ENCODE measurements at places on chromosomes 2 and 18.
A peak's percentile ranks its signal among the peaks of the same experiment; 100 is the strongest.

DNA sequence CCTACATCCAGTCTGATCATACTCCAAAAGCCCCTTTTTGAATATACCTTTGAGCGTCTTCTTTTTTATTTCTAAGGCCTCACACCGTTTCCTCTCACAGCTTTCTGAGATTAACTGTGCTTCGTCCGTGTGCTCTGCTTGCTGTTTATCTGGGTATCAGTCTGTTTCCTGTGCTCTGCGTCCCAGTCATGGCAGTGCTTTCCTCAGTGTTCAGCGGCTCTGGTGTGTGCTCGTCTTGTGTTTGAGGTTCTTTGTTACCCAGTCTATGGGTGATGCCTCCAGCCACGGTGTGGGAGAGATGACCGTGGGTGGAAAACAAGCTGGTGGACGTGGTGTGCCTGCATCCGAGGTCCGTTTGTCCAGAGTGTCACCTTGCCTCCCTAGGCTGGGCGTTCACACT is 33.6 kb upstream of the BIN1 start:
- DNase-seq, result no peak

DNA sequence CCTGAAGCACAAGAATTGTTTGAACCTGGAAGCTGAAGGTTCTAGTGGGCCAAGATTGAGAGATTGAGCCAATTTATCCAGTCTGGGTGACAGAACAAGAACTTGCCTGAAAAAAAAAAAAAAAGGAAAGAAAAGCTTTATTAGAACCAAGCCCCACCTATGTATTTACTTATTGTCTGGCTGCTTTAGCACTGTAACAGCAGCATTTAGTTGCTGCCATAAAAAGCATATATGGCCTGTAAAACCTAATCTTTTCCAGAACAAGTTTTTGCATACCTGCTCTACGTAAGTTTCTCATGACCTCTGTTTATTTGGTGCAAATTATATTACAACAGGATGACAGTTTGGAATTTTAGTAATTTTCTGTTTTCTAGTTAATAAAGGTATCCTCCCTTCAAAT is 1565.6 kb upstream of the LRRTM1 start:
- no peak for DNase-seq

GRCh38 chr2:239756031-239756789 is 268.9 kb downstream of the NDUFA10 start:
- no peak for DNase-seq

DNA sequence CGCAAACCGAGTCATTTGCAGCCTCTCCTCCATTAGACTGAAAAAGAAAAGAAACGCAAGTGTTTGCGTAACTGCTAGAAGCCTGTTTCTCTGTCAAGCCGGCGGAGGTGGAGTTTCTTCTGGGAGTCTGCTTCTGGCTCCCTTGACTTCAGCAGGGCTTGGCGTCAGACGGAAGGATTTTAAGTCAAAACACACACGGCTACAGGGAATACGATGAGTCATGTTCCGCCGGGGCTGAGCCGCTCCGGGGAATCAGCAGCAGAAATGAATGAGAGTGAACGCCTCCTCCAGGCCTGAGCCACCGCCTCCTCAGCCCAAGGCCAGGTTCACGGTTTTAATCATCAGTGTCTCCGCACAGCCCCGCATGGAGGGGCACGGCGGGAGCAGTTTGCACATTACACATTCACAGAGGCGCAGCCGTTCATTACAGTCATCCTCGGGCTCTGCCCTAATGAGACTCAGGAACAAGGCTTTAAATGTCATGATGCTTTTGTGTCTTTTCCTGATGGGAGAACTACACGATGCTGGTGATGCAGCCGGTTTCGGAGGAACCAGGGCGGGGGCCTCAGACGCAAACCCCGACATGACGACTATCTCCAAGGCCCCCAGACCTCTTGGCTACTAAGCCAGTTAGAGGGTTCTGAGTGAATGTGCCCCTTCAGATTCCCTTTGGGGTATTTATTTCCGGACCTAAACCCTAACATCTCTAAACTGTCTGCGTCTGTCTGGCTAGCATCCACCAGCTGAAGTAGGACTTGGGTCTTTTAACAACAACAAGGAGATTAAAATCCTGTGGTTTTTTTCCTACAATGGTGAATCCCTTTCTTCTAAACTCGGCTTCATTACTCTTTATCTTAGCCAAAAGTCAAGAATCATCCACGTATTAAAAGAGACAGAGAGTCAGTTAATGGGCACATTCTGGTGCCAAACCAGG is 11.1 kb upstream of the SCG2 start:
- DNase-seq, result peak; percentile 93

- no peak for DNase-seq
These were observed 99.5 kb upstream of the MAP3K20 start for GRCh38 chr2:172976116-172976515.

DNA sequence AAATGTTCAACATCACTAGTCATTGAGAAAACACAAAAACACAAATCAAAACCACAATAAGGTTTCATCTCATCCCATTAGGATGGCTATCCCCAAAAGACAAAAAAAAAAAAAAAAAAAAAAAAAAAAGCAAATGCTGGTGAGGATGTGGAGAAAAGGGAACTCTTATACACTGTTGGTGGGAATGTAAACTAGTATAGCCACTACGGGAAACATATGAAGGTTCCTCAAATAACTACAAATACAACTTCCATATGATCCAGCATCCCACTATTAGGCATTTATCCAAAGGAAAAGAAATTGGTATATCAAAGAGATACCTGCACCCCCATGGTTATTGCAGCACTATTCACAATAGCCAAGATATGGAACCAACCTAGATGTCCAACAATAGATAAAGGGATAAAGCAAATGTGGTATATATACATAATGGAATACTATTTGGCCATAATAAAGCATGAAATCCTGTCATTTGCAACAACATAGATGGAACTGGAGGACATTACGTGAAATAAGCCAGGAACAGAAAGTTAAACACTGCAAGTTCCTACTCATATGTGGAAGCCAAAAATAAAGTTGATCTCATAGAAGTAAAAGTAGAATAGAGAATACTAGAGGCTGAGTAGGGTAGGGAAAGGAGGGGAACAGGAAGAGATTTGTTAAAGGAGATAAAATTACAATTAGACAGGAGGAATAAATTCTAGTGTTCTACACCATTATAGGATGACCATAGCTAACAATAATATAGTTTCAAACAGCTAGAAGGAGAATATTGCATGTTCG is 8.4 kb downstream of the POLR1A start:
- no peak for DNase-seq

DNA sequence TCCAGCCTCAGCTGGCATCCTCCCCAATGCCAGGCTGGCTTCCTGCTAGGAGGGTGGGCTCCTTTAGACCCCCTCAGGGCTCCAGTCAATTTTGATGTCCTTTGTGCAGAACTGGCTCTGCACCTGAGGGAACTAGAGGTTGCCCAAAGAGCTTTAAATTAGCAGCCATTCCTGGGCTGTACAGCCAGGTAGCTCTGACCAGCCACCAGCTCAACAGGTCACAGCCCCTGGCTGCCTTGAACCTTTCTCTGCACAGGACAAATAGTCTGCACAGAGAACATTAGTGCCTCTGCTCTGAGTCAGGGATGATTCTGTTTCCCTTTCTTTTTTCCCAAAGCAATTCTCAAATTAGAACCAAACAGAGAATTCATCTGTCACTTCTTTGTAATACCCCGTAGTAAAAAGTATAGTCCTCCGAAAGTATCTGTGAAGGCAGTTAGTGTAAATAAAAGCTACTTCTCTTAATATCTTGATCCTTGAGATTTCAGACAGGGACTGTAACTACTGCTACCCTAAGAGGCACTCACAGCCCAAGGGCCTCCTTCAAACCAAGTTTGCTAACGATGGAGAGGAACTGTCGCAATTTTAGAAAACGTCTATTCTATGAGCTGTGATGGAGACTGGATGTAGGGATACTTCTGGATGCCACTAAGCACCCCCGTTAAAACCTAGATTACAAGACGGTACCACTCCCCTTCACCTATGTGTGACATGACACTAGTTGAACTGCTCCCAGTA is 3.0 kb downstream of the TTC32 start:
- DNase-seq, result no peak
